ENCODE measurements at places on chromosomes 4 and X.

GRCh38 chr4:6990661-6991060 lies 52.5 kb upstream of the TADA2B start:
- no peak for DNase-seq

GRCh38 chr4:141652161-141652778 lies 15.9 kb downstream of the IL15 start:
- no peak for DNase-seq

- no peak for DNase-seq
Measured at GRCh38 chr4:186587416-186588018, 32.1 kb upstream of the MTNR1A start.

GRCh38 chrX:31036895-31037294 lies 34.9 kb downstream of the FTHL17 start:
- peak; percentile 29 for DNase-seq

GRCh38 chr4:78940752-78941151 lies 1.5 kb upstream of the PAQR3 start:
- no peak for DNase-seq

GRCh38 chr4:33998291-33998690 lies 2246.0 kb downstream of the ARAP2 start:
- no peak for DNase-seq

- no peak for DNase-seq
Measured at GRCh38 chr4:128355305-128355704, 67.7 kb upstream of the PGRMC2 start.

DNA sequence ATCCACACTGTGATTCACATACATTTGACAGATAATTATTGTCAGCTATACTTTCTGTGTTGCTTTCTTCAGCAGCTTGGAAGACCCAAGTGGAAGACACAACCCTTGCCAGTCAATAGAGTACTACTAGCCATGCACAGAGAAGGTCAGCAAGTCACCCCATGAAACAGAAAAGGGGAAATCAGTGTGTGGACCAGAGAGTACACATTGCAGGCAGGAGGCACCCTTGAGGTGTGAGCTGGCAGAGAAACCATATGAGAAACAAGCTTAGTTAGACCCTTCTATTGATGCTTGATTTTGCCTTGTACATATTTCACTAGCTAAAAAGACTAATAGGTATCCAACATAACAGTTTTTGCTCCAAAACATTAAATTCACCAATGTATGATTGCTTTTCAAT lies 99.5 kb downstream of the NLGN4X start:
- no peak for DNase-seq

GRCh38 chr4:148574502-148574901 lies 132.3 kb upstream of the NR3C2 start:
- DNase-seq, result no peak

DNA sequence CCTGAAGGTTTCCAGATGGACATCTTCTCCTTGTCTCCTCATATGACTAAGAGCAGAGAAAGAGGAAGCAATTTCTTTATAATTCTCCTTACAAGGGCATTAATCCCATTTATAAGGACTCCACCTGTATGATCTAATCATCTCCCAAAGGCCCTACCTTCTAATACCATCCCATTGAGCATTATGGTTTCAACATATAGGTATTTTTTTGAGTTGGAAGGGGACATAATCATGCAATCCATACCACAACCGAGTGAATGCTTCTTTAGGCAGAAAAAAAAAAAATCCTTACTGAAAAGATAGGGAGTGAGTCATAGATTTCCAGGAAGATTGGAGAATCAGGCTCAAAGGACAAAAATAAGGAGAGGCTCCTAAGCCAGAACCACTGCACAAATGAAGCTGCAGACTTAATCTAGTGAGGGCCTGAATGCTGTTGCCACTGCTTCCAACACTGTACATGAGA lies 312.5 kb upstream of the HS3ST1 start:
- DNase-seq, result no peak

DNA sequence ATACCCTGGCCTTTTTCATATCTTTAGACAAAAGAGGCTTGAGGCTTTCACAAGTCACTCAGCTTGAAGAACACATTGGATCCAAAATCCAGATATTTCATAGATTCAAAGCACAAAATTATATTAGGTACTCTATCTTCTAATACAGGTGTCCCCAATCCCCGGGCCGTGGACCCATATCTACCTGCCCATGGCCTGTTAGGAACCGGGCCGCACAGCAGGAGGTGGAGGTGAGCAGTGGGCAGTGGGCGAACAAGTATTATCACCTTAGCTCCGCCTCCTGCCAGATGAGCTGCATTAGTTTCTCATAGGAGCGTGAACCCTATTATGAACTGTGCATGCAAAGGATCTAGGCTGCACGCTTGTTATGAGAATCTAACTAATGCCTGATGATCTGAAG lies 18.7 kb downstream of the YIPF7 start:
- DNase-seq, result no peak

DNA sequence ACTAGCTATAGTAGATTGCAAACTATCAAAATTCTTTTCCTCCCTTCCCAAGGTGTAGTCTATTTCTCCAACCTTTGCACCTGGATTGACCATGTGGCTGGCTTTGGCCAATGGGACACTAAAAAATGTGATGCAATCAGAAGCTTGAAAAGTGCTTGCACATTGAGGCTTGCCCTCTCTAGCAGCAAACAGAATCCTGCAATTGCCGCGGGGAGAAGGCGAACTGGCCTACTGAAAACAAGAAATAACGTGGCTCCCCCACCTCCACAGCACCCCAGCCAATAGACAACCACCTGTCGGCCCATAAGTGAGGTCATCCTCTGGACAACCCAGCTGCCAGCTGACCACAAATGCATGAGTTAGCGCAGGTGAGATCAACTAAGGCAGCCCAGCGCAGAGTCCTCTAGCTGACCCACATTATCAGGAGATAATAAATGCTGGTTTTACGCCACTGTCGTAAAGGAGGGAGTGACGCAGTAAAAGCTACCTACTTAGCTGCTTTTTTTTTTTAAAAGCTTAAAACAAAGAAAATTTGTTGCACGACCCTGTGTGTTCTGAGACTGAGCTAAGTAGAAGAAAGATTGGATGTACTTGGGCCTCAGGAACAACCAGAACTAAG lies 95.2 kb downstream of the GK start:
- no peak for DNase-seq

- DNase-seq, result no peak
Measured at GRCh38 chrX:87571964-87572363, 54.4 kb downstream of the KLHL4 start.

DNA sequence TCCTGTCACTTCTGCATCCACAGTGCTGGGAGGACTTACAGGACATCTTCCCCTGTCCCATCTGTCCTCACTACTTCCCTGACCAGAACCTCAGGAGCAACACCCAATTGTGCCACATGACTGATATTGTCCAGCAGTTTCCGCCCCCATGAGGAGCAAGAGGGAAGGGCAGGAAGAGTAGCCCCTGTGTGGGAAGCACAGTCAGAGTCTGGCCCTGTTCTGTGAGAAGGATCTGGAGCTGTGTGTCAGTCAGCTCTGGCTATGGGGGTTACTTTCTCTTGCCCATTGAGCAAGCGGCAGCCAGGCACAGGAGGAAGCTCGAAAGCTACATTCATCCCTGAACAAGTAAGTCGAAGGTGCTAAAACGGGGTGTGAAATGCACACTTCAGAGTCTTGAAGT lies 14.8 kb upstream of the TRIM60 start:
- no peak for DNase-seq

- peak; percentile 24 for DNase-seq
Measured at GRCh38 chrX:20217271-20217670, 49.4 kb downstream of the RPS6KA3 start.

DNA sequence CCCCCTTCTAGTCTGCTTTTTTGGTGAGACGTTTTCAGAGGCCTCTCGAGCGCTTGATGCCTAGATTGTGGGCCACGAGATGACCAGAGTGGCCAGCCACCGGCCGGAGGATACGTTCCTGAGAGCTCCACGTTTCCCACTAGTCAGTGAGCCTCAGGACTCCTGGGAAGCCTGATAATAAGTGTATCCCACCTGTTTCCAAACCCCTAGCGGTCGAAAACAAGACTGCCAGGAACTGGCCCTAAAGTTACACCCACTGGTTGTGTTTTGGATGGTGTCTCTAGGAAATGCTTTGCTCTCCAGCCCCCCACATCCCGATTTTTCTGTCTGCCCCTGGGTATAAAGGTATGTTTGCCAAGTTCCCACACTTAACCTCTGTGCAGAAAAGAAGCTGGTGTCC lies 4.6 kb upstream of the RS1 start:
- no peak for DNase-seq
